Cardiac fibroblast (primary cell): ENCODE measurements at places on chromosomes 12 and 14.

DNA sequence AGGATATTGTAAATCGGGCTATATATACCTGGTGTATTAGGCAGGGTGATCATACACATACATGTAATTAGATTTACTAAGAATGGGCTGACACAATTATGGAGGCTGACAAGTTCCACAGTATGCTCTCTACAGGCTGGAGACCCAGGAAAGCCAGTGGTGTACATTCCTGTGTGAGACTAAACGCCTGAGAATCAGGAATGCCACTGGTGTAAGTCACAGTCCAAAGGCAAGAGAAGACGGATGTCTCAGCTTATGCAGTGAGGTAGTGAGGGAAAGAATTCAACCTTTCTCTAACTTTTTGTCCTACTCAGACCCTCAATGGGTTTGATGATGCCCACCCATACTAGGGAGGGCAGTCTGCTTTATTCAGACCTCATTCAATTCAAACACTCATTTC, 57.1 kb downstream of the METTL25 start:
- DNase-seq, result peak; percentile 60

DNA sequence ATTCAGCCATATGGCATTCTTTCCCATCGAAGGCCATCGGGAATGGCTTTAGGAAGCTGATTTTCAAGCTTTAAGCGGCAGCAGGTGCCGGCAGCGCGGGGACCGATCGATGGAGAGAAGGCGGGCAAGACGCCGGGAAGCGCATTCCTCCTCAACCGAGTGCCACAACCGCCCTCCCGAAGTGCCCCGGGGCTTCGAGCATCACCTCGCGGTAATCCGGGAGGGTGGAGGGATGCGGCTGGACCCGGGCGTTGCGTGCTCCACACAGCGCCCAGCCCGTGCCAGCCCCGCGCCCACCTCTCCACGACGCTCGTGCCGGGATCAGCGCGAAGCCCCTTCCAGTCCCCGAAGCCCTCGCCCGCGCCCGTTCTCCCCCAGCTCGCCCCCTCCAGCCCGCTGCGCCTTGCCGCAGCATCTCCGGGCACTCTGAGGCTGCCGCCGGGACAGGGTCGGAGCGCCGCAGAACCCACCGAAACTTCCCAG, 3.2 kb downstream of the USP44 start:
- DNase-seq, result no peak

GRCh38 chr14:32012062-32012461, 65.0 kb upstream of the ARHGAP5 start:
- DNase-seq, result no peak

GRCh38 chr14:103330536-103330935, 3.5 kb upstream of the EIF5 start:
- no peak for DNase-seq
